Activated T-cell treated with anti-CD3 and anti-CD28 coated beads, Interleukin-2, amount 50 U/mL, for 4 hours (primary cell): ENCODE measurements at places on chromosomes 6 and 20. TPM values are rescaled to one million over a fixed set of nuclear protein-coding genes. Genes with fewer than 3 reads are reported as not detected.
A peak's percentile ranks its signal among the peaks of the same experiment; 100 is the strongest.

- no peak for DNase-seq
These were observed 32.1 kb downstream of the TENT5A start for GRCh38 chr6:81720427-81720826.

DNA sequence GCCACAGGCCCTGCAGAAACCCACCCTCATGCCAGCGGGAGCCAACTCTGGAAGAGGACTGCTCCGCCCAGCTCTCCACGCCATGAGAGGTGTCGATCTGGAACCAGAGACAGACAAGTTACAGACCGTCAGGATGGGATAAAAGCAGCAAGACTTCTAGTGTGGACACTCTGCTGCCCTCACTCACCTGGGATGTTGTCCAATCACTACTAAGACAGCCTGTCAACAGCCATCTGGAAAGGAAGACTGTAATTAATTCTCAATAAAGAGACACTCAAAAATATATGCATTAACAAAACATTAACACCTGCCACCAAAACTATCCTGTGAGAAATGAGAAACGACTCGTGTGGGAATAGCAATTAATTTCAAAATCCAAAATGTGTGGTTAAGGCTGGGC, 28.3 kb downstream of the SLC2A4RG start:
- no peak for DNase-seq

- DNase-seq = no peak
These were observed 142.5 kb downstream of the ZMYND8 start for GRCh38 chr20:47213966-47214365.

GRCh38 chr20:51372176-51372803, 170.2 kb downstream of the NFATC2 start:
- peak; percentile 55 for DNase-seq

DNA sequence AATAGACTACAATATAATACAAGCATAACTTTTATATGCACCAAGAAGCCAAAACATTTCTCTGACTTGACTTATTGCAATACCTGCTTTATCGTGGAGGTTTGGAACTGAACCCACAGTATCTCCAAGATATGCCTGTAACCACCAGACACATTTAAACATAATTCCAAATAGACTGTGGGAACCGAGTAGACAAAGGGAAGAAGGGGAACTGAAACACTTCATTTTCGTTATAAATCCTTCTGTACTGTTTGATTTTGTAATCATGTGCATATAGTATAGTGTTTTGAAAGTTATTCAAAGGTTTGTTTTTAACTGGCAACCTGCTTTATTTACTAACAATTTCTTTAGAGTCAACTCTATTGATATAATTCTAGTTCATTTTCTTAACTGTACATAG, 154.9 kb upstream of the BEND6 start:
- no peak for DNase-seq

DNA sequence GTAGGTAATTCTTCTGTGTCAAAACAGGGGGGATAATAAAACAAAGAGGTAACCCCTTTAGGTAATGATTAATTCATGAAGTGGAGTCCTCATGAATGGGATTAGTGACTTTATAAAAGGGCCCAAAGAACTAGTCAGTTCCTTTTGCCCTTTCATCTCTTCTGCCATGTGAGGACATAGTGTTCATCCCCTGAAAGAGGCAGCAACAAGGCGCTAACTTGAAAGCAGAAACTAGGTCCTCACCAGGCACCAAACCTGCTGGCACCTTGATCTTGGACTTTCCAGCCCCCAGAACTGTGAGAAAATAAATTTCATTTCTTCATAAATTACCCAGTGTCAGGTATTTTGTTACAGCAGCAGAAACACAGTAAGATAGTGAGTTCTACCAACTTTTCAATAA, 16.4 kb upstream of the BRPF3 start:
- DNase-seq = no peak

DNA sequence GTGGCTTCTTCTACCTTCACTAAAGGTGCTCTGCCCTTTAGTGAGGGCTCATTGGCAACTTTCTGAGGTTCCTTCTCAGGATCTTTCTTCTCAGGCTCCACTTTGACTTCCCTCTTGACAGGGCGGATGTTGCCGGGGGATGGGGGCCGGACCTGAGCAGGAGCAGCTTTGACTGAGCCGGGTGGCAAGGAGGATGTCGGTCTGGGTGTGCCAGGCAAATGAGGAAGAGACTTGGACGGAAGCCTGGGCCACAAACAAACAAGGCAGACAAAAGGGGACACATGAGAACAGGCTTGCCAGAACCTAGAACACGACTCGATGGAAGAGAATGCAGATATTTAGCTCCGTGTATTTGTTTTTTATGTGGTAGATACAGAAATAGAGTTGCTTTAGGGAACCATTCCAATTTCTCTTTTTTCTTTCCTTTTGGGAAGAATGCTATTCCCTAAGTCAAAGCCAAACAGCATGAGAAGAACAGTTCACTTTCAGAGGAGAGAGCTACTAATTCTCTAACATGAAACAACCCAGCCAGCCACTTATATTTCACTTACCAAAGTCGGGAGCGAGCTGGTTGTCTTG, 76.2 kb upstream of the BCLAF1 start:
- DNase-seq = no peak

DNA sequence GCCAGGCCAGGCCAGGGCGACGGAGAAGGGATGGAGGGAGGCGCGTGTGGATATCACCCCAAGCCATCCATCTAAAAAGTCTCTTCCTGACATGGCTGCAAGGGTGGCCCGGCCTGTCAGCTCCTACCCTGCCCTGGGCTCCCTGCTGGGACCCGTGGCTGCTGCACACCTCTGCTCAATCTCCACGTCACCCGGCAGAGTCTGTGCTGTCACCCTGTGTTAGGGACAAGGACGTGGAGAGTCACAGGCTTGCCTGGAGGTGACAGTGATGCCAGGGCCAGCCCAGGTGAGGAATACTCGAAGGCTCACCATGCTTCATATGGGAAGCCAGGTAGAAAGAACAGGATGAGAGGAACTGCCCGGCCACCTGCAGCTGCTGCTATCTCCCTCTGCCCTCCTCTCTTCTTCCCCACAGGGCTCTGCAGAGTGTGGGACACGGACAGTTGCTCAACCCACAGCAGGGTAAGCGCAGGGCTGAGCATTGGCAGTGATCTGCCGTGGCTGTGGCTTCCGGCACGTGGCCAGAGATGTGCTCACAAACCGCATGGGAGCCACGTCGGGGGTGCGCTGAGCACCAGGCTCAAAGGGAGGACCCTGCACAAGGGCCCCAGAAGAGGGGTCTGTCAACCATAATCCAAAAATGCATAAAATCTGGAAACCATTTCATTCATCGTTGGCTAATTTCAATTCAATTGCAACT, 214.3 kb downstream of the DLL1 start:
- DNase-seq = no peak

- no peak for DNase-seq
These were observed 122.0 kb downstream of the GMPR start for GRCh38 chr6:16360365-16360764.

- DNase-seq = no peak
These were observed 239.6 kb downstream of the LRFN2 start for GRCh38 chr6:40347571-40348011.

GRCh38 chr6:32212076-32212760, 11.6 kb downstream of the NOTCH4 start:
- DNase-seq = no peak

DNA sequence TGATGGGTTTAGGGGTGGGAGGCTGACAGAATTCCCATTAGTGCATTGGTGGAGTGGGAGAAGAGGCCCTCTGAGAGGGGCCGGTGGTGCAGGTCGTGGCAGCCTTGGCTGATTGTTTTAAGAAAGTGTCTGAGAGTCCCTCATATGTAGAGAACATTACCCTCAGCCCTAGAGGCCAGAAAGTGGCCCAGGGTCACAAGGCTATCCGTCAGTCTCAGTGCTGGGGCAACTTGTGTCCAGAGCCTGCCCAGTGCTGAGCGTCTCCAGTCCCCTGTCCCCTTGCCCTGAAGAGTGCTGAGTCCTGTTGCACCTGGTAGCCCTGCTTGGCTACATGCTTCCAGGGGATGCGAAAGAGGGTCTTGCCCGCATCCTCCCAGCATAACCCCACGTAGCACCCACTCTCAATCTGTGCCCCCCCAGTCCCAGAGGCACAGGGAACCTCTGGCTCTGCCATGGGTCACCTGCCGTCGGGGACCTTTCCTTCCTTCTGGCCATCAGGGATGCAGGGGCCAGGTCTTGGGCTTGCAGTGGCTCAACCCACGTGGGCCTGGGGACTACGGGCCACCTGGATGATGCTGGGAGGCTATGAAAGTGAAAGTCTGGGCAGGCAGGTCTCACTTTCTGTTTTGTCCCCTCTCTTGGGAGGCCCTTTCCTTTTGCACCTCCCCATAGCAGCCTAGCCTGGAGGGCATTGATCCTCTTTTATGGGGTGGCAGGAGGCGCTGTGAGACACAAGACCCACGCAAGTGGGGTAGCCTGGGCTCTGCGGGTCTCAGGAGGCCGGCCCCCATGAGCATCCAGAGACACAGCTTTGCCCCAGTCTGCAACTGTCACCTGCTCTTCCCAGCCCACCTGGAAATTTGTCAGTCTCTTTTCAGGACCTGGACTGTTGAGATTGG, 12.2 kb downstream of the DUSP15 start:
- no peak for DNase-seq

GRCh38 chr6:104771258-104771832, 88.4 kb downstream of the HACE1 start:
- no peak for DNase-seq

- DNase-seq = no peak
These were observed 64.0 kb downstream of the JAG1 start for GRCh38 chr20:10609770-10610169.

DNA sequence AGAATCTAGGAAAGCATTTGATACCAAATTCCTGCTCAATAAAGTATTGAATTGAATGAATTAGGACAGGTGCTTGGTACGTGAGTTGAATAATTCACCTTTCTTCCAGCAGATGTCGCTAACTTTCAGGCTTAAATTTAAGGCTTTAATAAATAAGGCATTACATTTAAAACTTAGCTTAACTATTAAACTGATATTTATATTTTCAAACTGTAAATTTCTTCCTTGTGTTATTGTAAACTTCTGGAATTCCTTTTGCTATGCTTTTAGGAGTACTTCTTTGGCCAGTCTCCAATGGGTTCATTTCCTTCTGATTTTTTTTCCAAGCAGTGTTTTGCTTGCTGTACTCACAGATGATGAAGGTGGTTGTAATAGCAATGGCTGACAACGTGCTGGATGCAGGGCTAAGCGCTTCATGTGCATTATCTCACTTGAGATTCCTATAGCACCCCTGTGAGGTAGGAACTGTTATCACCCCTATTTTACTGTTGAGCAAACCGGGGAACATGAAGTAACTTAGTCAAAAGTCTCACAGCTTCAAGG, 71.3 kb upstream of the SLC2A12 start:
- peak; percentile 9 for DNase-seq

- no peak for DNase-seq
These were observed 35.0 kb upstream of the CD93 start for GRCh38 chr20:23120936-23121750.

GRCh38 chr6:144528743-144529425, 243.7 kb downstream of the UTRN start:
- no peak for DNase-seq

DNA sequence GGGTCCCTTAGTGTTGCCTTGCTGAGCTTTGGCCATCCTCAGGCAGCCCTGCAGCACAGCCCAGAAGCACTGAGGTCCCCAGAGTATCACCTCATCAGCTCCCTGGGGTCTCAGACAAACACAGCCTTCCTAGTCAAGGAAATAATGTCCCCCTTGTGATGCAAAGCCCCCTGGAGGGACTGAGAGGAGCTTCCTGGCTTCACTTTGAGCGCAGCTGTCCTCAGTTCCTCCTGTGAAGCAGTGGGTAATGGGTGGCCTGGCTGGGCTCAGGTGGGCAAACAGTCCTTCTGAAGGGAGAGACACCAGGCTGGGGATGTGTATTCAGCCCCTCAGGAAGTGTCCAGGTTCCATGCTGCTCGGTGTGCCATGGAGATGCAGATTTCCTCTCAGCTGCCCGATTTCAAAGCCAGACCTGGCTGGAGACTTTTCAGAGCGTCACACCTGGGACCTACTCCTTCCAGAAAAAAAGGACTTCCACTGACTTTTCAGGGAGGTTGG, 79.2 kb upstream of the FOXA2 start:
- DNase-seq = no peak

- DNase-seq = no peak
These were observed 50.5 kb upstream of the ENPP5 start for GRCh38 chr6:46221222-46221793.

DNA sequence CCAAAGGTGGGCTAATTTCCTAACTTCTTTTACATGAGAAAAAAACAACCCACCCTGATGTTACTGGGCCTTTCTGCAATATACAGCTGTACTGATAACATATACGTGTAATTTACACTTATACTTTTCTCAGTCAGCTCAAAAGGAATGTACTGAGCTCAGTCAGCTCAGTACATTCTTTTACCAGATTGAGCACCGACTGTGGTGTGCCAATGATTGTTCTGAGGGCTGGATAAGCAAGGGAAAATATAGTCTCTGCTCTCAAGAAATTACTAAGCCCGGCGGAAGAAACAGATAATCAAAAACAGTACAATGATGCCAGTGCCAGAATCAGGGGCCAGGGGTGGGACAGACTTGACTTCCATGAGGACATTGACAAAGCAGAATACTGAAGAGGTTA, 10.0 kb upstream of the BLOC1S5 start:
- no peak for DNase-seq

DNA sequence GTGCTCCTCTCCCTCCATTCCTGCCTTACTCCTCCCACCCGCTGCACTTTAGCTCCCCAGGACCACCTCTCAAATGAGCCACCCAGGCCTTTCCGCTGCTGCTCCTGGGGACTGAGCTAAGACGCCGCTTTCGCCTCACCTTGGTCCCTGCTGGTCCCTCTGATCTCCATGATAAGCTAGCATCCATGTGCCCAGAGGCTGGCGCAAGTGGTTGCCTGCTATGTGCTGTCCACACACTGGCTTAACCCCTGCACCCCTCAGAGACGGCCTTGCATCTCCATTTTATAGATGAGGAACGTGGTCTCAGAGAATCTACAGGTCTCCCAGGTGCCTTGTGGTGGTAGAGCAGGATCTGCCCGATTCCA, 160.1 kb upstream of the PMEPA1 start:
- DNase-seq = no peak

- DNase-seq = no peak
These were observed 219.9 kb upstream of the ECI2 start for GRCh38 chr6:4355241-4355640.

DNA sequence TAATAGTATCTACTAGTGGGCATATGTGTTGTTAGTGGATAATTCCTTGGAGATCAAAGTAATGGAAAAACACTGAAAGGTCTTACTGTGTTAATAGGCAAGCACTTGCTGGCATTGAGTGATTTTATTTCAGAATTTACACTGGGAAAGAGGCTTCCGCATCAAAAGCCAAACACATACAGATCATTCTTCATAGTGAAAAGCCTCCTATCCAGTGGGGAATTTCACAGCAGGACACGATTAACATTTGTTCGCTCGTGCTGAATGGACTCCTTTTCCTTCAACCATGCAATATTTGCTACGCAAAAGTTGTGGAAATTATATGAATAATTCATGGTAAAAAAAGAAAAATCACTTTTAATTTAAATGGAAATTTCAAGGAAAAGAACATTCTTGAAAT, 26.4 kb downstream of the GABRR1 start:
- no peak for DNase-seq

GRCh38 chr6:2165286-2165685, 80.1 kb downstream of the GMDS start:
- DNase-seq = no peak

Gene C6orf132
- 0.29 TPM for total RNA-seq

Gene TENT5A
- 1.5 TPM for total RNA-seq

Gene TSHZ2
- total RNA-seq = 8.4 TPM

Gene RNF39
- total RNA-seq = not detected

Gene PCED1A
- 12.1 TPM for total RNA-seq

Gene WFDC2
- 0.53 TPM for total RNA-seq

Gene IRF4
- 720 TPM for total RNA-seq

Gene PKIB
- total RNA-seq = not detected

Gene WFDC5
- not detected for total RNA-seq

Gene OR12D3
- total RNA-seq = not detected

Gene EZR
- 315 TPM for total RNA-seq

Gene PRRT1
- total RNA-seq = 0.51 TPM

Gene ADTRP
- total RNA-seq = 11.6 TPM
